ENCODE measurements at places on chromosomes 2 and 18.
A peak's percentile ranks its signal among the peaks of the same experiment; 100 is the strongest.

- DNase-seq, result no peak
Observed at GRCh38 chr2:200929334-200930249, 33.9 kb downstream of the ORC2 start.

DNA sequence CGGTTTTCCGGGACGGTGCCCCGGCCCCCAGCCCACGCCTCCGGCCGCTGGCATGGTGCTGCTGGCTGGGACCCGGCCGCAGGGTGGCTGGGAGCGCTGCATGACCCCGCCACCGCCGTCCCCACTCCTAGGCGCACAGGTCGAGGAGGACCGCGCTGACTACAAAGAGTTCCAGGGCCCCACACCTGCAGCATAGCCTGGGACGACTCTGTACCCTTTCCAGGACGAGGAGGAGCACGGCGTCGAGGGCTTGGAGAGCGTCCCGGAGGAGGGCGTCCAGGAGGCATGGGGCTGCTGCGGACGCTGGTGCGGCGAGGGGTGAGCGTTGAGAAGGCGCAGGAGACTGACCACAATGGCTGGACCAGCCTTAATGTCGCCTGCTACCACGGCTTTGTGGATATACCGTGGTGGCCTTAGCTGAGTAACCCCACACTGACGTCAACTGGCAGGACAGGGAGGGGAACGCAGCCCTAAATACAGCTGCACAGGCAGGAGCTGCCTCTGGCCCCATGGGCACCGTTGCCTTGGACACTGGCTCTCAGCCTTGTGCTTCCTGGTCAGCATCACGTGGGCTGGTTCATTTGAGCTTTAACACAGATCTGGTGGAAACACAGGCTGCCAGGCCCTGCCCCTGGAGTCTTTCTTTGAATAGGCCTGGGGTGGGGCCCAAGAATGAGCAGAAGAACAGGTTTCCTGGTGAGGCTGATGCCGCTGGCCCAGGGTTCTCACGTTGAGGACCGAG is 40.9 kb upstream of the TRIM43B start:
- no peak for DNase-seq

DNA sequence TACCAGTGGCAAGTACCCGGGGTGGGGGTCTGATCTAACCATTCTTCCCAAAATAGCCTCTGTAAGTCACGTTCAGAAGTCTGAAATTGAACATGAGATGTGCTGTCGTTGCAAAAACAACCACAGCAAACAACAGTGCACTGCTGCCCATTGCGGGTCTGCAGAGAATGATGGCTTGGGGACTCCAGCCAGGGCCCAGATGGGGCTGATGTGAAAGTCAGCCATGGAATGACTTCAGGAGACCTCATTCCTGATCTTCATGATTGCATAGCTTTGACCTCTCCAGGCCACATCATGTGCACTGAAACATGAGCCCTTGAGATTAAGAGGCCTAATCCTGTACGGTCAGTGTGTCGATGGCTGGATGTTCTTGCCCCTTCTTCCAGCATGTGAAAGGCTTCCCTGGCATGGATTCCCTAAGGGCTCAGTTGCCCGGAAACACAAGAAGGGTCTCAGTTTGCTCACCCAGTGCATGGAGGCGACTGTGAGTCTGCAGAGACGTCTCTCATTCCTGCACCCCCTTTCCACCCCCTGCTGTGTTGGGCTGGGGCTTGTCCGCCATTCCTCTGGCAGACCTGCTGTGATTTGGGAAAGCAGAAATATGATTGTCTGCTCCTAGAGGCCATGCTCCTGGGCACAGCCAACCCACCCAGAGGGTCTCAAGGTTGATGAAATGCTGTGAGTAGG is 191.6 kb downstream of the SEPTIN10 start:
- DNase-seq, result no peak

DNA sequence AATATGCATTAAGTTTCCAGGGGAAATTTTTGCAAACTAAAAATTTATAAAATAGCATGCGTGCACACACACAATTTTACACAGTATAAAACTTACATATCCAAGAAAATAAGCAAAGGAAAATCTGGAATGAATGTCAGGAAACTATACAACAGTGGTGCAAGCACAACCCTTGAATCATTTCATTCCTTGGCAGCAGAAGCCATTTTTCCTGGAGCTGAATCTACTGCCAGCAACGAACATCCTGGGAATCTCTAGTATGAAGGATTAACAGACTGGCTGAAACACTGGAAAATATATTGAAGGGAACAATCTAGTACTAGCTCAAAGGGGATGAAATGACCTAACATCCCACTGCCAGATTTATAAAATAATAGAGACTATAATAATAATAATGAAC is 235.3 kb downstream of the DYM start:
- DNase-seq, result no peak

DNA sequence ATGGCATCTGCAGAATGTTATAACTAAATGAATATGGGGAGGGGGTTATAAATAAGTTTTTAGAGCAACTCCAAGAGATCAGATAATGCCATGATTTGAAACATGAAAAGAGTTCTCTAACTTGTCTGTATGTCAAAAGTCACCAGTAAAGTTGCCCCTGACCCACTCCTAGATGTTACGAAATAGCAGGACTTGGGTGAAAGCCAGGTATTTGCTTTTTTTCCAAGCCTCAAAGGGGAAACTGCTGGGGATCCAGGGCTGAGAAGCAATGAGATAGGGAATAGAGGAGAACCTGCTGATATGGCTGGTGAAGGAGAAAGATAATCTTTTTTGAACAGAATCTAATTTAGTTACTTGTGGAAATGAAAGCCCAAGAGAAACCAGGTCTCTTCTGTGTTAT is 191.5 kb upstream of the CDH20 start:
- no peak for DNase-seq

DNA sequence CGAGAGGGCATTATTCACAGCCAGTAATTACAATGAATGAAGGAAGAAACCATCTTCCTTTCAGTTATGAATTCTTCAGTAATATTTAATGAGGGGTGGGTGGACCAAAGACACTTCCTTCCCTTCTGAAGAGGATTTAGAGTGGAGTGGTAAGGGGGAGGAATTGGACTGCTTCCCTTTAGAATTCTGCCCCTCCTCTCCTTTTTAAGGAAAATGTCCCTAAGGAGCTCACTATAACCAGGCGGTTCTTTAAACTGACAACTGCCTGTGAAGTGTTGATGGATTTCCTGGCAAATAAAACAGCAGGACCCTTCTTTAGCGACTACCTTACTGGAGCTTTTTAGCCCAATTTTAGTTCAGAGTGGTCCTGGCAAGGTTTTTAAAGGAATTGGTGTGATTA is 86.4 kb downstream of the LIMS1 start:
- DNase-seq, result no peak

DNA sequence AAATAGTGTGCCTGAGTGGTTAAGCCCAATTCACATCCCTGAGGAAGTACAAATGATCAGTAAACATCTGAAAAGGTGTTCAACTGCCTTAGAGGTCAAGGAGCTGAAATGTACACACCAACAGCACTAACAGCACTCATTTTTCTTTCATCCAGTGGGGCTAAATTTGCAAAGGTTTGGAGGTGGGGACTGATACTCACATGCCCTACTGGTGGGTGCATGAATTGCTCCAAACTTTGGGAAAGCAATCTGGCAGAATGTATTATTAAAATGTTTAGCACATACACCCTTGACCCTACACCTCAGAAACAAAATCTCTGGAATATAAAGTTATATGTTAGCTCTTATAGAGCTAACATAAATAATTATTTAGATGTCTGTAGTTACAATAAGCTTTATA is 19.0 kb upstream of the FAM178B start:
- peak; percentile 4 for DNase-seq

DNA sequence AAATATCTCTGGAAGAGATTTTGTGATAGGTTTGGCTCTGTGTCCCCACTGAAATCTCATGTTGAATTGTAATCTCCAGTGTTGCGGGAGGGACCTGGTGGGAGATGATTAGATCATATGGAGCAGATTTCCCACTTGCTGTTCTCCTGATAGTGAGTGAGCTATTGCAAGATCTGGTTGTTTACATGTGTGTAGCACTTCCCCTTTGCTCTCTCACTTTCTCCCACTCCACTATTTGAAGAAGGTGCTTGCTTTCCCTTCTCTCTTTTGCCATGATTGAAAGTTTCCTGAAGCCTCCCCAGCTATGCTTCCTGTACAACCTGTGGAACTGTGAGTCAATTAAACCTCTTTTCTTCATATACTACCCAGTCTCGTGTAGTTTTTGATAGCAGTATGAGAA is 97.0 kb upstream of the FN1 start:
- no peak for DNase-seq

DNA sequence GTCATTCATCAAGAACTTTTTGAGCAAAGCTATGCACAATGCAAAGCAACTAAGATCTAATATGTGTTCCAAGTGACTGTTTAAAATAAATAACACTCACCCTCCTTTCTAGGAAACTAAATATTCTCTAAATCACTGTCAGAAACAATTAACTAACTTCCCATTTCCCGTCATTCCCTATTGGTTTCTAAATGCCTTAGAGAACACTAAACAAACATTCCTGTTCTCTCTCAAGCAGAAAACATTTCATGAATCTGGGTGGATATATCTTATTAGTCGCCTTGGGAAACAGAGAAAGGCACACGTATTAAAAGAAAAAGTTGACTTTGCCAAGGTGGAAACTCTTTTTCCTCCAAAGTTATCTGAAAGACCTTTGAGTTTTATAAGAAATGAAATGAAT is 735.2 kb downstream of the MBD2 start:
- DNase-seq, result no peak

- DNase-seq, result no peak
Observed at GRCh38 chr2:102387763-102388546, 32.4 kb downstream of the IL18R1 start.

DNA sequence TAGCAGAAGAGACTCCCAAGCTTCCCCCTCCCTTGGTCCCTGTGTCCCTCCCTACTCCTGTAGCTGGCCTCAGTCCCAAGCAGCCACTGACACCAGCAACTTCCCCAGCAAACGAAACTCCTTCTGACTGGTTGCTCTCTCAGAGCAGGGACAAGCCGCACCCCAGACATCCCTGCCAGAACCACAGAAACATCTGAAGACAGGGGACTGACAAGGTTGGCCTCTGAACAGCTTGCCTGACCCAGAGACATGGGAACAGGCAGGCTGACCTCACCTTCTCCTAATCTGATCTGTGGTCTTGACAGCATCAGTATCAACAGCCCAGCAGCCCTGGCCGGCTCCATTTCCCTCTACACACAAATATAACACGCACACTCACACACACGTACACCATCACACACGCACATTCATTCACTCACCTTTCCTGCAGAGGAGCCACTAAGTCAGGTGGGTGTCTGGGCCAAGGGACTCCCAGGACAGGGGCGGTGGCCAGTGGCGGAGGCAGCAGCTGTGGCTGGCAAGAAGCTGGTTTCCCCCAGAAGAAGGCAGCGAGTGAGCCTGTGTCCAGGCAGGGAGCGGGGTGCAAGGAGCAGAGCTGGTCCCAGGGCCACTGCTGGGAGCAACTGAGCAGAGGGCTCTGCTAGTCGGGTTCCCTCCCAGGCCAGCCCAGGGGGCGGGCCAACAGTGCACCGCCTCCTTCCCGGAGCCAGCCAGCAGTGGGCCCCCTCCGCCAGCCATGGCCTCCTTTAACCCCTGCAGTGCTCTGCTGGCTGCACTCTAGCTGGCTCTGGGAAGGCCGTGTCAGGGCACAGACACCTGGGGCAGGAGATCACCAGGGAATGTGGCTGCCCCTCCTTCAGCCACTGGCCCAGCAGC is 59.1 kb downstream of the TNS1 start:
- DNase-seq, result no peak

- DNase-seq, result no peak
Observed at GRCh38 chr2:179856205-179856604, 5.2 kb downstream of the ZNF385B start.

DNA sequence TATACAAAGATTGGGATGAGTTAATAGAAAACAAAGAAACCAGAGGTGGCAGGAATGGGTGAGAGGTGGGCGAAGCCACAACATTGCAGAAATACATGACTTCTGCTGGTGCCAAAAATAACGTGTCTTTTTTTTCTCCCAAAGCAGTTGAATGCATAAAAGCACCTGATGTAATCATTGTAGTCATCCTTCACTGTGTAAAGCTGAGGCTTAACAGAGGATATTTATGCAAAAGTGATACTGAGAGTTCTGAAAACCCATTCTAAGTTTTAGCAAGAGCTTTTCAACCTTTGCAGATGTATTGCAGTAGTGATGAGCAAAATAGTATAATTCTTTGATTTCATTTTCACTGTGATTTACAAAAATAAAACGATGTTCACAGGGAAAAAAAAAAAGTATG is 173.0 kb downstream of the PTGR3 start:
- DNase-seq, result no peak

- no peak for DNase-seq
Observed at GRCh38 chr18:33156906-33157470, 283.5 kb downstream of the CCDC178 start.

DNA sequence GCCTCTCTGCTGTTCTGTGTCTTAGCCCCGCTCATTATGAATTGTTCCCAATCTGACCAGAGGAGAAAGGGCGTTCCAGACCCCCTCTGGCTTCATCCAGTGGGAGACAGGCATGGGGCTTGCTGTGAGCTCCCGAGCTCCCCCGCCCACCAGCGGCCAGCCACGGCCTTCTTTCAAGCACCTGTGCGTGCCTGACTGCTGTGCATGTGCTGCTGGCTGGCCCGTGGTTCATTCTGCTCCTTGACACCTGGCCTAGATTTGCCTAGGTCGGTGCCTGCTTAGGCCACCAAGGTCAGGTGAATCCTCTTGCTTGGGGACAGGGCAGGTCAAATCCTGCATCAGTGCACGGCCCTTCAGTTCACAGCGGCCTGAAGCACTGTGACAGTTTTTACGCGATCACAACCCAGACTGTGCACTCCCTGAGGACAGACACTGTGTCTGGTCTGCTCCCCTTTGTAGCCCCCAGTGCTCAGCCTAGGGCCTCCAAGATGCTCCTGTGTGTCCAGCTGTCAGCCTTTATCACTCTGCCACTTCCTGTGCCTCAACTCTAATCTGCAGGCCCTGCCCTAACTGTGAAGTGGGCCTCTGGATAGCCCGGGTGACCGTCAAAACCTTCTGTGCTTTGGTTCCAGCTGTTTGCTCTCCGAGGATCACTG is 3.6 kb upstream of the LPIN1 start:
- no peak for DNase-seq

DNA sequence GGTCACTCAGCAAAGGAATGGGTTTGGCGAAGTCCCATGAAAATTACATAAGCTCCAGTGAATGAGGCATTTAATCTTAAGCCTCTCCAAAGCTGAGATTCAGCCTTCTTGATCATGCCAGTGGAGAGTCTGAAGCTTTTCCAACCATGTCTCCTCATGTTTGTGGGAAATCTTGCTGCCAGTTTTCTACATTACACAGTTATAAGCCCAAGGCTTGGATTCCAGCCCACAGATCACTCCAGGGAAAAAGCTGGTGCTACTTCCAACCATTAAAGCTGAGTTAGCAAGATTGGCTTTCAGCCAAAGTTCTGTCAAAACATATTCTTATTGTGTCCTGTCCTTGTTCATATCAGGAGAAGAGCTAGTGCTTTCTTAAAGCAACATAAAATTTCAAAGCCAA is 293.8 kb downstream of the LRRTM4 start:
- no peak for DNase-seq

- no peak for DNase-seq
Observed at GRCh38 chr2:178264211-178264610, 69.9 kb downstream of the OSBPL6 start.

DNA sequence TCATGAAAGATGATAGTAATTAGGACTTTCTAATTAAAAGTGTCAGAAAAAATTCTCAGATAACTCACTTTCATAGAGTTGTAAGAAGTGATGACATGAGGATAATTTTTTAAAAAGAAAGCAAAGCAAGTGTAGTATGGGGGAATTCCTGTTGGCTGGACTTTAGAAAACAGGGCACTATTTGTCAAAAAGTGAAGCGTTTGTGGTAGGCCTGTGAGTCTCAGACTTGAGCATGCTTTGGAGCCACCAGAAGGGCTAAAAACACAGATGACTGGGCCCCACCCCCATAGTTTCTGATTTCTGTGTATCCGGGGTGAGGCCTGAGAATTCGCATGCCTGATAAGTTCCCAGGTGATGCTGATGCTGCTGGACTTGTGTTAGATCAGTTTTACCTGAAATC is 222.6 kb upstream of the LRRTM1 start:
- no peak for DNase-seq

Measured in CD4-positive, alpha-beta T cell treated with Interleukin-1 beta for 1 hour (primary cell).